Activated T-cell treated with anti-CD3 and anti-CD28 coated beads, Interleukin-2, amount 50 U/mL, for 1 hour (primary cell): ENCODE measurements at places on chromosomes 7 and 10.

DNA sequence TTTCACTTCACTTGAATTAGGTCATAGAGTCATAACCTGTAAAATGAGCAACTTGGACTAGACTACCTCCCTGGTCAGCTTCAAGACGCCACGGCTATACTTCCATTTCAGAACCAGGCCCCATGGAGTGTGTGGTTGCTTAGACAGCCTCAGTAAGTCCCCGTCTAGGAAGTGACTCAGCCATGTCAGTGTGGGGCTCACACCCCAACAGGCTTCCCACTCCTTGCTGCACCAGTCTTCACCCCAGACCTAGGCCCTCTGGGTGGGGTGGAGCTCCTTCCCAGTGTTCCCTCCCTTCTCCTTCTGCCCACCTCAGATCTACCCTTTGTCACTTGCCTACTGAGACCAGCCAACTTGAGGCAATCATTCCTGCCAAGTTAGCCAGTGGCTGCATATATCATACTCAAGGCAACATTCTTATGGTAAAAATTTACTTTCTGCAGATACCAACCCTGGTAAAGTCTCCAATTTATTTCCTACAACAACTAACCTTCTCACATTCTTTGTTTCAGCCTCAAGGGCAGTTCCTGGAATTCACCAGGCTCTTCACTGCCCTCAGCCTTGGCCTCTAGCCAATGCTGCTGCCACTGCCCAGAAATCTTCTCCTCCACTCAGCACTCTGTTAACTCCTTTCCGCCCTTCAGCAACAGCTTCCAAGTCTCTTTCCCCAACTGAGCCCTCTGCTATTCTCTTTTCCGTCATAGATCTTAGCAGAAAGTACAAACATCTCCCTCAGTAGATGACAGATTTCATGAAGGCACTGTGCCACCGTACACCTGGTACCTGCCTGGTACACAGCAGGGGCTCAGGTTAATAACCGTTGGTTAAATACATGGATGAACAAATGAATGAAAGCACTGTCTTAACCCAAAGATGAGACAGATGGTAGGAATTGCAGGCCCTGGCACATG, 31.3 kb upstream of the ZNRF2 start:
- DNase-seq, result no peak

DNA sequence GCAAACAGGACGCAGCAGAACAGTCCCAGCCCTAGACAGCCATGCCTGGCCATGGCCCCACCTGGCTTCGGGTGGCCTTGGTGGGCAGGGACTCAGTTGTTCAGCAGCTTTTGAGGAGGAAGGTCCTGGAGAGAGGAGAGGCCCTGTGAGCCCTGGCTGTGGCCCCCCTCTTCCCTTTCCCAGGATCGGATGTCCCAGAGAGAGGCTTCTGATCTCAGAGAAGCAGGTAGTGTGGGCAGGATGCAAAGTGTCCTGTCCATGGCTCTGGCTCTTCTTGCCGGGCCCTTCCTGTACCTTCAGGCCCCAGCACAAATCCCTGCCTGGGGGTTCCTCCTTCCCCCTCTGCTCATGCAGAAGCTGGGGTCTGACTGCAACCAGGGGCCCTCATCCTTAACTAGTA, 1.6 kb downstream of the PRRT4 start:
- DNase-seq, result no peak

GRCh38 chr10:52956461-52956860, 183.9 kb upstream of the MBL2 start:
- DNase-seq, result no peak

- peak; percentile 52 for DNase-seq
Observed at GRCh38 chr10:75399461-75400162, 2.0 kb downstream of the ZNF503 start.

DNA sequence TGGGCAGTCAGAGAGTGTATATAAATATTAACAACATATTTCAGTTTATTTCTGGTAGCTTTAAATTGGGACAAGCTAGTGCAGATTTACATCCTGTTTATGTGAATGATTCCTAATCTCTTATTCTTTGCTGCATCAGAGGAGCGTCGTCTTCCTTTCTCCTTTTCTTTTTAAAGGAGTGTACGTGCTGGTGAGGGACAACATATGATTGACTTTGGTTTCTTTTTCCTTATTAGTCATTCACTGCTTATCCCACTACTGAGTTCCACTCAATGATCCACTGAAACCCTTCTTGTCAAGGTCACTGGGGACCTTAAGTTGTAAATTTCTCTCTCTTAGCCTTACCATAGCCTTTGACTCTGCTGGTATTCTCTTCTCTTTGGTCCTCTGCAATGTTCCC, 116.3 kb downstream of the EXOC4 start:
- DNase-seq, result no peak

DNA sequence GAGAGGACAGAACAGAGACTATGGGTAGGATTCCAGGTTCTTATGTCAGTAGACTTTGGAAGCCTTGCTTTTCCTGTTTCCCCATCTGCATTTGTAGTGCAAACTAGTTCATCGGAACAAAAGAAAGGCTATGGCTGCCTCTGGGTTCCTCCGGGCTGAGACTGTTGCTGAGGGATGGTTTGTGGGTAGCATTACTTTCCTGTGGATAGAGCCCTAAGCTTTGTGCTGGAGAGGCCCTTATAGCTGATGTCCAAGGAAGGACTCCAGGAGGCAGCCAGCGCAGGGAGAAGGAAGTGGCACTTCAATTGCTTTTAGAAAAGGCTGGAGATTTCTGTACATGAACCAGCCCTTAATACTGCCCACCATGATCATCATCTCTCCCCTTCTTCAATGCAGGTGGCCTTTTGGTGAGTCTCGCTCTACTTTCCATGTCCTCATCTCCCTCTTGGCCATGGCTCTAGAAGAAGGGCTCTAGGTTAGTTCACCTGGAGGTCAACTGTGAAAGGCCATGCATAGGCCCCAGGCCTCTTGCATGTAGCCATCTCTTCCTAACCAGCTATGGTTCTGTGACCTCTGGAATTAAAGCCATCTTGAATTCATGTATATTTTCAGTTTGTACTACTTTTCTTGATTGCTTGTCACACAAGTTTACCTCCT, 15.4 kb downstream of the MXI1 start:
- DNase-seq, result no peak

DNA sequence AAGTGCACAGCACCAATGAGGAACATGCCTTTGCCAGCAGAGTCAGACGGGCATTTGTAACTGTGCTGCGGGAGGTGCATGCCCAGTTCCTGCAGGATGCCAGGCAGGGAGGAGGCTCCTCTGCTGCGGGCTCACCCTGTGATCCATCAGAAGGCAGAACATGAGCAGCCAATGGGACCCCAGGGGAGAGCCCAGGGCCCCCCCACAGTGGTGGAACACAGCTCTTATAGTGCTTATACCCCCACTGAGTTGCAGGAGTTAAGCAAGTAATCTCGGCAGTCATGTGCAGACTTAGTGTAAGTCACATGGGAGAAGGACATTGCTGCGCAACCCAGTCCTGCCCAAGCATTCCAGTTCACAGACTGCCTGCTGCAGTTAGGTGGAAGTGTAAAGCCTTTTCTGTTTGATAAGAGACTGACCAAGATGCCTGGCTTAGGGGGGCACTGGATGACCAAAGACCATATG, 120.3 kb upstream of the TMEM106B start:
- no peak for DNase-seq

DNA sequence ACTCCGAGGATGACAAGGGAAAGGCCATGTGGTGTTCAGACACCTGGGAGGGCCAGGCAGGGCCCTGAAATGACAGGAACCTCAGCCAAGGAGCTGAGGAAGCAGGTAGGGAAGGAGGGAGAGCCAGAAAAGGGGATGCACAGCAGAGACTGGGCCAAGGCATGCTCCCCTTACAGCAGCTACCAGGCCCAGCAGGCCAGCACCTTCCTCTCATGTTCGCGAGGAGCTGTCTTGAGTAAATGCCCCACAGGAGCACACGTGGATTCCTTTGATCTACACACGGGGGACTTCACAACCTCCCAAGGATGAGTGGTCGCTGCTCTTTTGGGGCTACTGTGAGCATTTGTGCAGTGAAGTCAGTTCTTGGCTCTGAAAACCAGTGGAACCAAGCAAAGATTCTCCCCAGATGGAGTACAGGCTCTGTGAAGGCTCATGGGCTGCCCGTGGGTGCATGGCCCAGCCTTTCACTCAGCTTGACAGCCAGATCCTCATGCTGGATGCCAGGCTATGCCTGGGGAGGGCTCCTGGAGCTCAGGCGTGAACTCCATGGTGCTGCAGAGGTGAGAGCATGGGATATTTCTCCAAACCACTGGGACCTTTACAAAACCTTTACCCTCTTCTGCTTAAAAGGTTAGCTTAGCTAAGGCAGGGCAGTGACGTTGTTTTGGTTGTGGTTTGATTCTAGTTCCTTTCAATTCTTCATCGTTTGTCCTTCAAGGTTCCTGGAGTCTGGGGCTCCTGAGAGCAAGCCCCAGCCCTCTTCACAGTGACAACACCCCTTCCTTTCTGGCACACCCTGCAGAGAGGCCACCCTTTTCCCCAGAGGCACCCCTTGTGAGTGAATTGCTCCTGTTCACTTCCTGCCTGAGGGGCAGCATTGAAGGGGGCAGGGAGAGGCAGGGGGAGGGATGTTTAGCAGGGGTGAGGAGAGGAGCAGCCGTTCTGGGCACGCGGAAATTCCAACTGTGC, 74.2 kb upstream of the ZPBP start:
- DNase-seq, result peak; percentile 30
